ENCODE measurements at places on chromosomes 7 and 10.

- DNase-seq = no peak
These were observed 69.5 kb upstream of the RSBN1L start for GRCh38 chr7:77626586-77627308.

DNA sequence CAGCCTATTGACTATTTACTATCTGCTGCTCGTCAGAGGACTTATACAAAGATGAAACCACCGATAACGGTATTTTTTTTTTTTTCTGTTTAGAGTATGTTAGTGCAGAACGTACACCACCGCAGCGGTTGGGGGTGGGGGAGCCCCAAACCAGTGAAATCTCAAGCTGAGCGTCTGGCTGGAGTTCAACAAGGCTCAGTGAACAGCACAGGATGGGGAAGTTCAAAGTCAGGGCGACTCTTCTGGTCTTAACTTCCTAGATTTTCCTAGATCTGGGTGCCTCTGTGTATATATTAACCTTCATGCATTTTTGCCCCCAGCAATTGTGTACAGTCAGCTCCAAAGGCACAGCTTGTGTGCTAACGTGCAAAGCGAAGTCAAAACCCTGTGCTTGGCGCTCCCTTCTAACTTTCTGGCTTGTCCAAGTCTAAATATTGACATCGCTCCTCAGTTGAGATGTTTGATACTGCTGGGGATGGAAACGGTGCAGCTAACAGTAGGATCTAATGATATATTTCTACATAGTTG, 1.1 kb downstream of the RHOBTB1 start:
- DNase-seq = no peak

DNA sequence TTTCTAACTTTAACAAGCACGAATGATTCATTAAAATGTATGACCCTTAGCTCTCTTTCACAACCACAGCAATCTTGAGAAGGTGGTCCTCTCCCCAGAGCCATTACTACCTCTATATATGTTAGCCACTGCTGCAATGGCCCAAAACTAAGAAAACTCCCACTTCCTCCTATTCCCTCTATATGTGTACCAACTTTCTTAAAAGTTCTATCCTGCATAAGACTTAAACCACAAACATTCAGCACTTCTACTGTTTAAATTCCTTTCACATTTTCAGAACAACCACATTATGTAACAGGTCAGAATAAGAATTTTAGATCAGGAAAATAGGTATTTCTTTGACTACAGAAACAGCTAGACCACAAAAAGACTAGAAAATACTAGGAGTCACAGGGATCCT, 36.2 kb downstream of the WASL start:
- no peak for DNase-seq

- DNase-seq = no peak
These were observed 196.0 kb downstream of the GALNT17 start for GRCh38 chr7:71327946-71328345.

- no peak for DNase-seq
These were observed 103.0 kb downstream of the NXPH1 start for GRCh38 chr7:8536431-8536830.

- DNase-seq = no peak
These were observed 594.2 kb downstream of the DNAJB6 start for GRCh38 chr7:157930926-157931466.

All from stimulated activated CD4-positive, alpha-beta T cell treated with anti-CD3 and anti-CD28 coated beads, Interleukin-12 subunit alpha, Interleukin-12 subunit beta, amount 100 ng/mL, for 24 hours (primary cell).